ENCODE measurements at places on chromosomes 2 and 18. TPM values are rescaled to one million over a fixed set of nuclear protein-coding genes. Genes with fewer than 3 reads are reported as not detected.

FIGN gene
- 3.1 TPM for total RNA-seq

CHRND gene
- total RNA-seq = not detected

SLC9A4 gene
- total RNA-seq = not detected

UBXN2A gene
- 6.6 TPM for total RNA-seq

SFTPB gene
- not detected for total RNA-seq

Measured in mesangial cell (primary cell).